ENCODE measurements at places on chromosomes 7 and 10.

- DNase-seq, result no peak
These were observed 36.1 kb downstream of the NET1 start for GRCh38 chr10:5448333-5449001.

GRCh38 chr7:94855589-94855988 lies 51.8 kb upstream of the PPP1R9A start:
- DNase-seq, result no peak

DNA sequence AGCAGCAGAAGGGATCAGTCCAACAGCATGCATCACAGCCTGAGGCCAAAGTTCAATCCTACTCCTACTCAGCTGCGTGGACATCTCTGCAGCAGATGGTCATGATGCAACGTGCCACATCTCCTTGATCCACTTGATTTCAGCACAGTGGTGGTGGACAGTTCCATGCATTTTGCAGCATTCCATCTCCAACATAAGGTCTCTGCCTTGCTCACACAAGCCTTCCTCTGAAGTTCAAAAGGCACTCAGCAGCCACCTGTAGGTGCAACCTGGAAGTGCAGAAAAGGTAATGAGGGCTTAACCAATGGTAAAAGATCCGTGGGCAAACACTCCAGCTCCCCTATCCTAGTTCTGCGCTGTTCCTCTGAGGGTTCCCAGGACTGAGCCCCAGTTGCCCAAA lies 57.5 kb upstream of the CHCHD3 start:
- DNase-seq, result peak; percentile 43

DNA sequence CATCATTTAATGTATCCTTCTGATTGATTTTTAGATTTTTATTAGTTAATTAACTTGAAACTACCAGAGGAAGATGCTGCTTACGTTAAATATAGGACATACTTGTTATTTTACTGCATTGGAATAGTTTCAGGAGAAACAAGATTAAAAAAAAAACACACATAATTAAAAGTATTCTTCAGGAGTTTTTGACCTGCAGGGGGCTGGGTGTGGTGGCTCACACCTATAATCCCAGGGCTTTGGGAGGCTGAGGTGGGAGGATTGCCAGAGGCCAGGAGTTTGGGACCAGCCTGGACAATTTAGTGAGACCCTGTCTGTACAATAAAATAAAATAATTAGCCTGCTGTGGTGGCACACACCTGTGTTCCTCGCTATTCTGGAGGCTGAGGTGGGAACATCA lies 10.7 kb downstream of the CBLL1 start:
- no peak for DNase-seq

DNA sequence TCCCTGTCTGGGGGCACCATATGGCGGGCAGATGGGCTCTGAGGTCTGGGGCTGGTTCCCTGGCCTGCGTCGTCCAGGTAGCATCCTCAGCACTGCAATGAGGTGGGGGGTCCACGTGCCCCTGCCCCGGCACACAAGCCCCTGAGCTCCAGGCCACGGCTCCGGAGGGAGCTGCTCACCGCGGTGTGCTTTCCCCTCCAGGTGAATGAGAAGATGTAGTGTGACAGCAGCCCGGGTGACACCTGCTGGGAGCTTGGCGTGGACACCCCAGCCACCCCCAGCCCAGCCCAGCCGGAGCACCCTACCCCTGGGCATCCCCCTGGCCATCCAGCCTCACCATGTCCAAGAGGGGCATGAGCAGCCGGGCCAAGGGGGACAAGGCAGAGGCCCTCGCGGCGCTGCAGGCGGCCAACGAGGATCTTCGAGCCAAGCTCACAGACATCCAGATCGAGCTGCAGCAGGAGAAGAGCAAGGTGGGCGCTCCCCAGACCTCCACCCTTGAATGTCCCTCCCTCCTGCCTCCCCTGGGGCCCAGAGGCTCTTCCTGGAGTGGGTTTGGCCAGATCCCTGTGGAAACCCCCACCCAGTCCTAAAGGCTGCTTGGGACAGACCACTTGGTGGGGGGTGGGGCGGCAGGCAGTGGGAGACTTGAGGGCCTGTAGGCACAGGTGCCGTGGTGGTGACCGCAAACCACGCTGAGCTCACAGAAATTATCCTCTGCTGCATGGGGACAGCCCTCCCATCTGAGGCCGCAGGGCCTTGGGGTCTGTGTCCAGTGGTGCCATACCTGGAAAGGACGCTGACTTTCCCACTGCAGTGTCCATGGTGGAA lies 38.9 kb downstream of the JAKMIP3 start:
- no peak for DNase-seq

DNA sequence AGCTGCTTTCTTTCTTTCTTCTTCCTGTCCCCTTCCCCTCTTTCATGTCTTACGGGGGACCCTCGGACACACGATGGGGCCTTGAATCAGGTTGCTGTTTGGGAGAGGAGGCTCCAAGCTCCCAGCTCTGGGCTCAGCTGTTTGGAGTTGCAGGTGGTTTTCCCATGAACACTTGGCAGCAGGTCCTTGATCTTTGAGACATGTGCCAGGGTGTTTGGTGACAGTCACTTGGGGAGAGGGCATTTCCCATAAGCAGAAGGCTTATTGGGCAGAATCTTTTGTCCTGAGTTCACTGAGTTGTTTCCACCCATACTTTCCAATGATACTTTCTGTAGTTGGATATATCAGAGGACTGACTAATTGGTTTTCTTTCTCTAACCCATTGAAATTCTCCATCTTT lies 104.7 kb upstream of the SH2B2 start:
- no peak for DNase-seq

All from fibroblast of skin of right biceps (primary cell).